ENCODE measurements at places on chromosomes 1 and 21. TPM values are rescaled to one million over a fixed set of nuclear protein-coding genes. Genes with fewer than 3 reads are reported as not detected.

The PRRX1 gene
- total RNA-seq, result 0.49 TPM

The WNT9A gene
- total RNA-seq, result 1.7 TPM

The CIART gene
- total RNA-seq, result 1.7 TPM

The AMY1B gene
- total RNA-seq, result not detected

The PGLYRP3 gene
- 0.16 TPM for total RNA-seq

The OR2L8 gene
- 0.31 TPM for total RNA-seq

The PDC gene
- not detected for total RNA-seq

The KIRREL1 gene
- total RNA-seq, result 33.3 TPM

The PLEKHA6 gene
- 4.3 TPM for total RNA-seq

The TDRD5 gene
- not detected for total RNA-seq

The CDK18 gene
- total RNA-seq, result 0.16 TPM

The DMRTA2 gene
- not detected for total RNA-seq

The EPHA2 gene
- 298 TPM for total RNA-seq
